ENCODE measurements at places on chromosomes 3 and 15. TPM values are rescaled to one million over a fixed set of nuclear protein-coding genes. Genes with fewer than 3 reads are reported as not detected.

Gene CLDN16
- not detected for total RNA-seq

Gene CFAP91
- total RNA-seq: 69.3 TPM

Gene CORO2B
- 3.7 TPM for total RNA-seq

DNA sequence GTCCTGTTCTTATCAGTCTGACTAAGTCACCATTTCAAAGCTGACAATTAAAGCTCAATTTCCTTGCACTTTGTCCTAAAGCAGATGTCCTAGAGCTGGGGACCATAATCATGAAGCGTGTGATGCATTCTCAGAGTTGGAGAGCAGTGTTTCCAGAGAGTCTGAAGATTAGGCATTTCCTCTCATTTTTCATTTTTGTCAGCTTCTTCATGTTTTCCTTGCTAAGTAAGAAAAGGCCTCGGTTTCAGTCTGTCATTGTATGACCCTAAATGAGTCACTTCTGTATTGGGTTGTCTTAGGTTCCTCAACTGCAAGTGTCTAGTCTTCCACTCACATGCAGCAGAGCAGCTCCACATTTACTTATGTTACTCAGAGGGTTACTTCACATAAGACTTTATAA is 257.2 kb upstream of the TPRG1 start:
- no peak for DNase-seq

GRCh38 chr3:64520334-64520733 is 167.5 kb downstream of the ADAMTS9 start:
- DNase-seq: no peak

Gene C2CD4B
- not detected for total RNA-seq

DNA sequence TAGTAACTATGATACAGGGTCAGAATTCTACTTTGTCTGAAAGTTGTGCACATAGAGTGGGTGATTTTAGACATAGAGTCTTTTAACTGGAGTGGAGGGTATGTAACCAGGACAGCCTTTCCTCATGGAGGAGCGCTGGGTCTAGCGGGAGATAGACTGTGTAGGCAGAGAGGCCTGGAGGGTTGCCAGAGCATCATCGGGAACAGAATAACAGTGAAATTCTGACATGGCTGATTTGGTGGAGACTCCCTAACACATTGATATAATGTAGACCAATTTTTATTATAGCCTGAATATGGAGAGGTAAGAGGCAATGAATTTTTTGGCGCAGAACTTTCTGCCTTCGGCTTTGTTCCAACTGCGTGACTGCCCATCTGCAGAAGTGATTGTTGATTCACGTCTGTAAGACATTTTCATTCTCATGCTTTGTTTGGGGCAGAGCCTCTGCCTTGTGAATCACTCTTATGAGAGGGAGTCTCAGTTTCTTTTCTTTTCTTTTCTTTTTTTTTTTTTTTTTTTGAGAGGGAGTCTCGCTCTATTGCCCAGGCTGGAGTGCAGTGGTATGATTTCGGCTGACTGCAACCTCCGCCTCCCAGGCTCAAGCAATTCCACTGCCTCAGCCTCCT is 16.0 kb downstream of the LPP start:
- DNase-seq: no peak

GRCh38 chr3:113268311-113268710 is 57.0 kb downstream of the BOC start:
- DNase-seq: no peak

Gene PLA2G4E
- total RNA-seq: not detected

DNA sequence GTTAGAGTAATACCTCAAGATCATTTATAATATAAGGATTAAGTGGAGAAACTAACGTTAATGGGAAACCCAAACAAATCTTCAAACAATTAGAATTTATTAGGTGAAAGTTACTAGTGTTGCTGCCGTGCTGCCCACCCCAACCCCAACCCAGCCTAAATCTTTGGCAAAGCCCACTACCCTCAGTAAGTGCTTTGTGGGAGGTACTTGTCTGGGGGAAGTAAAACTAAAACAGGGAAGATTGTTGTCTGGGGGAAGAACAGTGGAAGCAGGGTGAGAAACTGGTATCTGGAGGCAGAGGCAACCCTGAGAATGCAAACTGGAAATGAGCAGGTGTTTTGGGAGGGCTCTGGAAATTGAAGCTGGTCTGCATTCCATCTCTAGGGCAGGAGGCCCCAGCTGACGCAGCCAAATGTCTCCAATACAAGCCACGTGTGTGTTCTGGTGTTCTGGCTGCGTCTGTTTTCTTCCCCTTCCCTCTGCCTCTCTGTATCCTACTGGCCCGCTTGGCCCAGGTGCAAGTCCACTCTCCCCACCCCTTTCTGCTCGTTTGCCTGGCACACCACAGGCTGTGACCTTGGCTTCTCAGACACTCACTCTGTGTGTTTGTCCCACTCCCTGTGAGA is 32.7 kb downstream of the FEM1B start:
- DNase-seq: peak; percentile 47

GRCh38 chr15:67771189-67771800 is 54.0 kb upstream of the SKOR1 start:
- no peak for DNase-seq

GRCh38 chr3:186532598-186533072 is 11.5 kb downstream of the CRYGS start:
- no peak for DNase-seq

- no peak for DNase-seq
These were observed 199.6 kb upstream of the SEMA6D start for GRCh38 chr15:47517737-47518136.

Gene FAIM
- 6.8 TPM for total RNA-seq

- no peak for DNase-seq
These were observed 9.6 kb upstream of the RASA2 start for GRCh38 chr3:141477224-141477623.

DNA sequence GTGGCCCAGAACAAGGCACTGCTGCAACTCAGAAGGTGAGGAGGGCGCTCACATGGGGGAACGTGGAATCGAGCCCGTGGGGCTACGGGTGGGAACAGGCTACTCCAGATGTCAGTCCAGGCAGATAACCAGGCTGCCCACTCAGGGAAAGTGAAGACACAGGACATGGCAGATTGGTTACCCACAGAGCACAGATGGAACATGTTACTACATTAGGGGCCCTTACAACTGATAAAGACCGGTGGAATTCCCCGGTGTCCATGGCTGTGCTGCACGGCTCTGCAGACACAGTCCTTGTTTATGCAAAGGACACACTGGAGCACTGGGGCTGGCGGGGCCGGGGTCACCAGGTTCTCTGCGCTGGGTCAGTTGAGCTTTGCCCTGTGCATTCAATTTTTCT is 36.9 kb downstream of the PCSK6 start:
- DNase-seq: no peak

Gene CLASP2
- 75.6 TPM for total RNA-seq
